ENCODE measurements at places on chromosomes 7 and 10. TPM values are rescaled to one million over a fixed set of nuclear protein-coding genes. Genes with fewer than 3 reads are reported as not detected.

DNA sequence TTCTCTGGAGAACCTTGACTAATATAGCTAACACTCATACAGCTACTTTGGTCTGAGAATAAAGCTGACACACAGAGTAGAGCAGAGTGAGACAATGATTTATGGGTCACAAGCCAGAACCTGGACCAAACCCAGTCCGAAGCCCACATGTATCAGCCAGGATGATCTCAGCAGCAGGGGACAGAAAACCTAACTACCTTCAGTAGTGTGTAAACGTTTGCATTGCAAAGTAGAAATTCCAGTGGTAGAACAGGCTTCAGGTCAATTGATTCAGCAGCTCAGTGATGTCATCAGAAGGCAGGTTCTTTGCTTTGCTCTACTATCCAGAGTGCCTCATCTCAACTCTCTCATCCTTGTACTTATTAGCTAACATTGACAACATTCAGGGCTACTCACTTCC lies 62.5 kb upstream of the PALS2 start:
- DNase-seq, result no peak

- DNase-seq, result no peak
These were observed 24.9 kb downstream of the SFR1 start for GRCh38 chr10:104146882-104147281.

DNA sequence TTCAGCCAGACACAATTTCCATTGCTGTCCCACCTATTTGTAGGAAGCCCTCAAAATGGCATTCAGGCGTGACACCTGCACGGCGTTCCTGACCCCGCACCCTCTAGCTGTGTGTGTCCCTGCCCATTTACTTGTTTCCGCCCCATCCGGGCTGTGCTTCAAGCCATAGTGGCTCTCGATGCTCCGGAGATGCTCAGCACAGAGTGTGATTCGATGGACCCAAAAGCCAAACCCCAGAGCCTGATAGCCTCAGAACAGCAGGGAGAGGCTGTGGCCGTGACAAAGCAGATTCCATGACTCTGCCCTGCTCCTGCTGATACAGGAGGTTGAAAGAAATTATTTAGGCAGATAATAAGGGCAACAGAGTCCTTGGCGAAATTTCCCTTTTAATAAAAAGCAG lies 13.4 kb downstream of the BUD31 start:
- DNase-seq, result no peak

The HERPUD2 gene
- 49.6 TPM for total RNA-seq

The DMBT1 gene
- total RNA-seq, result under 0.01 TPM

DNA sequence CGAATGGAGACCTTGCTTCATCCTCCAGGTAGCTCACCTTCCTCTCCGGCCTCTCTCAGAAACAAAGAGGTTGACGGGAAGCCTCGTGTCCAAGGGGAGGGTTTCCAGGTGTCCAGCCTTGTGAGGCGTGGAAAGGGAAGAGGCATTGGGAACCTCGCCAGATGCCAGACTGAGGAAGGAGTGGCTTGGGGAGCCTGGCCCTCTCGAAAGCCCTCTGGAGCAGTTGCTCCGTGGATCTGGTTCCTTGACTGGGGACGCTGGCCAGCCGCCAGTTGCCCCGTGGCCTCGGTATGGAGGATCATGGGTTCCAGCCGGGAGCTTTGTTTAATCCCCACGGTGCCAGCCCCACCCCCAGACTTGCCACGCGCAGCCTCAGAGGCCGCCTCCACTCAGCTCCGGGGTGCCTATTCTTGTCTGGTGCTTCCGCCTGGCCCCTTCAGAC lies 30.3 kb upstream of the SUN1 start:
- peak; percentile 68 for DNase-seq

The VAX1 gene
- total RNA-seq, result not detected

GRCh38 chr10:21176934-21177480 lies 279.9 kb upstream of the NEBL start:
- DNase-seq, result no peak

The PAPOLB gene
- total RNA-seq, result not detected

- DNase-seq, result no peak
These were observed 1.0 kb downstream of the PSMC2 start for GRCh38 chr7:103348452-103348851.

The OR13A1 gene
- total RNA-seq, result 1.2 TPM

DNA sequence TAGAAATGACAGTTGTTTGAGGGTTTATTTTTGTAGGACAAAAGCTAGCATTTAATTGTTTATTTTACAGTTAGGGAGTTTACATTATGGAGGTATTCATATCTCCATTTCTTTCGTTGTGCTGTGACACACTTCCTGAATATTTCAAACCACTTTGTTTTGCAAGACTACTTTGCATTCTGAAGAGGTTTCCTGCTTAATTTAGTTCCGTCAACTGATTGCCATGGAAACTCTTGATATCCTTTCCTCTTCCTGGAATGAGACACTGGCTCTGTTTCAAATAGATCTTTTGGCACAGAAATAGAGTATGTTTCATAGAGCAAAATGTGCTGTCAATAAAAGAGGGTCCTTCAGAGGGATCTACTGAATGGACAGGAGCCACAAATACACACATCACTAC lies 159.5 kb upstream of the AGR3 start:
- DNase-seq, result no peak

The MMD2 gene
- total RNA-seq, result not detected

The TUBB8 gene
- not detected for total RNA-seq

- DNase-seq, result no peak
These were observed 217.1 kb downstream of the CXCL12 start for GRCh38 chr10:44167752-44168151.

DNA sequence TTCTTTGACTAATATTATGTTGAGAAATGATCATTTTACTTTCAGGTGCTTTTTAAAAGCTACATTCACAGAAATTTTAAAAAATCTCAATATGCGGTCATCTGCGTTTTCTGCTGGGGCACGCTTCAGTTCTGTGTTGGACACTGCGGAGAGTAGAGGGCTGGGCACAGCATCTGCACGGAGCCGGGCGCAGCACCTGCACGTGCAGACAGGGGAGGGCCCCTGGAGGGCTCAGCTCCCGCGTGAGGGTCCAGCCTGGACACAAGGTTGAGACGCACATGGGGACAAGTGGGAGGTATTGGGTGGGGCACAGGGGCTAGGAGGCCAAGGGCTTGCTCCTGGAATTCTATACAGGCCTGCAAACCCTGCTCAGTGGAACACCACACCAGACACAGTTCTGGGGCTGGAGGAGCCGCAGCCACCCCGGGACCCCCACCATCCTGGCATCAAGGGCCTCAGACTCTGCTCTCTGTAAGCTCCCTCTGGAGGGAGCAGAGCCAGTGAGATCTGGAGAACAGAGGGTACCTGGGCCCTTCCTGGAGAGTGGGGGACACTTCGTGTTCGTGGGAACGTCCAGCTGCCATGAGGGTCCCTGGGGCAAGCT lies 20.4 kb upstream of the FAM20C start:
- no peak for DNase-seq

The CYP2E1 gene
- total RNA-seq, result 1.5 TPM

DNA sequence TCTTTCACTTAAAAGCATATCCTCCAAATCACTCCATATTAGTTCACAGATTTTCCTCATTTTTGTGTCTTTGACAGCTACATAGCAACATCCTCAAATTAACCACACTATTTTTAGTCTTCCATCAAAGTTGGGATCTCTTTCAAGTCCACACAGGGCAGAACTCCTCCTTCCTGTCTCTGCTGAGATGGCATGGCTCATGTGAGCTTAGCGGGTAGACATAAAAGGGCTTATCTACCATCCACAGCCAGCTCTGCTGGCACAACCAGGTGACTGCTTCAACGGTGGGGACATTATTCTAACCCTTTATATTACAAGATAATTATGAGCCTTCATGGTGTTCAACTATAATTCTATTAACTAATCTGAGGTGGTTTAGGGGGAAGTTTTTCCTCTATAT lies 35.5 kb downstream of the ICA1 start:
- DNase-seq, result no peak

DNA sequence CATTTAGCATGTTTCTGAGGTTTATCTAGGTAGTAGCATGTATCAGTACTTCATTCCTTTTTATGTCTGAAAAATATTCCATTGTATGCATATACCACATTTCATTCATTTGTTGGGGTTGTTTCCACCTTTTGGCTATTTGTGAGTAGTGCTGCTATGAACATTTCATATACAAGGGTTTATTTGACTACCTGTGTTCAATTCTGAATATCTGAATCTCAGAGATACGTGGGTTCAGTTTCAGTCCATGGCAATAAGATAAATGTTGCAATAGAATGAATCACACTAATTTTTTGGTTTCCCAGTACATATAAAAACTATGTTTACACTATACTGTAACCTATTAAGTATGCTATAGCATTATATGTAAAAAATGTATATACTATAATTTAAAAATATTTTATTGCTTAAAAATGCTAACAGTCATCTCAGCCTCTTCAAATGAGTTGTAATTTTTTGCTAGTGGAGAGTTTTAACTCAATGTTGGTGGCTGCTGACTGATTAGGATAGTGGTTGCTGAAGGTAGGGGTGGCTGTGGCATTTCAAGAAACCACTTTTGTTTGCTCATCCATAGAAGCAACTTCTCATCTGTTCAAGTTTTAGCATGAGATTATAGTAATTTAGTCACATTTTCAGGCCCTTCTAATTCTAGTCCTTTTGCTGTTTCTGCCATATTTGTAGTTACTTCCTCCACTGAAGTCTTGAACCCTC lies 13.9 kb downstream of the PLEKHA1 start:
- no peak for DNase-seq

DNA sequence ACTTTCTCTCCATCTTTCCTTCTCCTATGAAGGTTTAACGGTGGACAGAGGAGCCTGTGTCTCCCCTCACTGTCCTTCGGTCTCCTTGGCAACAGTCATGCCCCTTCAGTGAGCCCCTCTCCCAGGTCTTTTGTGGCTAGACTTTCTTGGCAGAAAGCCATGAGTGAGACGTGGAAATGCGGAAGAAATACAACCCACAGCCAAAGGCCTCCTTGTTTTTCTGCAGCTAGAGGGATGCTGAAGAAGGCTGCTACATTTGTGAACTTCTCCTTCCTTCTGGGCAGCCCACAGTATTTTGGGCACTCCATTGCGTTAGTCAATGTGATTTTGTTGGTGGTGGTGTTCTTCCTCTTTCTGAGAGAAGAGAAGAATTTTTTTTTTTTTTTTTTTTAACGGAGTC lies 333.7 kb upstream of the PODXL start:
- DNase-seq, result no peak

DNA sequence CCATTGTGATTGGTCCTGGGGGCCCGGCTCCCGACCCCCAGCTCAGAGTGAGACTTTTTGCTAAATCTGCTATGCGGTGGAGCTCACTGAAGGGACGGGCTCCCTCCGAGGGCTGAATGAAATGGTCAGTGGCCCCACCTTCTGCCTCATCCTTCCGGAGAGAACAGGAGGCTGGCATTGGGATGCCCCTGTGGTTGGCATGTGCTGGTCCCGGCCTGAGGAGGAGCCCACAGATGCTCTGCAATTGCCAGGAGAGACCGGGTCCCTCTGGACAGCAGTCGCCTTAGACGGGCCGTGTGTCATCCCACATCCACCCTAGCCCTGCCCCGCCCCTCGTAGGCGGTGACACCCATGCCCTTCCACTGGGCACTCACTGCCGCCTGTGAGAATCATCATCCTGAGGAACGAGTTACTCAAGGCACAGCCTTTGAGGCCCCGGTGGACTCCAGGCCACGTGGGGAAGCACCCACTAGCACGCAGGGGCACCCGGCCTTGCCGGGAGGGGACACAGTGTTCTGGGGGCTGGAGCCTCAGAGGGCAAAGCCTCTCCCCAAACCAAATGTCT lies 21.2 kb upstream of the DPYSL4 start:
- no peak for DNase-seq

GRCh38 chr10:103564776-103565520 lies 71.4 kb downstream of the NEURL1 start:
- DNase-seq, result no peak

All from uterus (tissue), 4 donors.